ENCODE measurements at places on chromosomes 5 and 9.

DNA sequence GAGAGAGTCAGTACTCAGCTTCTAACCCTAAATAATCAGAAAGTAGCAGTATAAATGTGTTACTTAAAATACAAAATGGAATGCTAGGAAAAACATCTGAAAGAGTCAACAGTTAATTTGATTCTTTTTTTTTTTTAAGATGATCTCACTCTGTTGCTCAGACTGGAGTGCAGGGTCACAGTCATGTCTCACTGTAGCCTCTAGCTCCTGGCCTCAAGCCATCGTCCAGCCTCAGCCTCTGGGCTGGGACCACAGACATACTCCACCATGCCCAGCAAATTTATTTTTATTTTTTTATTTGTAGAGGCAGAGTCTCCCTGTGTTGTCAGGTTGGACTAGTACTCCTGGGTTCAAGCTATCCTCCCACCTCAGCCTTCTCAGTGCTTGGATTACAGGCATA is 424.9 kb downstream of the IRX2 start:
- no peak for DNase-seq

GRCh38 chr5:128538250-128539037 is 399 bp upstream of the FBN2 start:
- DNase-seq = peak; percentile 19

DNA sequence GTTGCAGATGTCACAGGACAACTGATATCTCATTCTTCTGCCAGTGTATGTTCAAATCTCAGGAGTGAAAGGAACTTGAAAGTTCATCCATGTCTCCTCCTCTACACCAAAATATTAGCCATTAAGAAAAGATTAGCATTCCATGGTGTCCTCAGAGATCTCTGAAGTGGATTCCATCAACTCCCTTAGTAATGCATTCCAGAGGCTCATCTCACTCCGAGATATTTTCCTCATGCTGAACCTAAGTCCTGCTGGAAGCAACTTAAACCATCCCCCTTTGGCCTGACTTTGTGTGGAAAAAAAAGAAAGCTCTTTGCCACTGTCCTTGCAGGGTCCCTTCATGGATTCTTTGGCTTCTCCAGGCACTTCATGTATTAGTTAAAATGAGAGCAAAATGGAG is 155.7 kb upstream of the ZNF462 start:
- no peak for DNase-seq

DNA sequence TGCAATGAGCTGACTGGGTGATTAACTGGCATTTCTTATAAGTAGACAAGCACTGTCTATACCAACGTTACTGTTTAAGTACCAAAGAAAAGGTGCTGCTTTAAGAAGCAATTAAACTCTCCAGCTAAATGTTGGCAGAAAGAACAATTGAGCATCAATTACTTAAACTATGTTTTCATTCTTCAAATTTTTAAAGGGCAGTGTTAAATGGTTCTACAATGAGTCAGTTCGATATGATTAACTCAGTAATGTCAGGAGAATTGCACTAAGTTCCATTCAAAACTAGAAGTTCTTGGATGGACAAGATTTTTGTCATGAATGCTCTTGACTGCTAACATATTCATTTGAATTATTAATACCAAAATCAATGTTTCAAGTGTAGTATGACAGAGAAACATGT is 593.7 kb downstream of the DNAH5 start:
- DNase-seq = no peak

- no peak for DNase-seq
Observed at GRCh38 chr9:108162664-108163063, 673.1 kb upstream of the KLF4 start.

GRCh38 chr5:59236448-59236847 is 653.6 kb downstream of the RAB3C start:
- no peak for DNase-seq

DNA sequence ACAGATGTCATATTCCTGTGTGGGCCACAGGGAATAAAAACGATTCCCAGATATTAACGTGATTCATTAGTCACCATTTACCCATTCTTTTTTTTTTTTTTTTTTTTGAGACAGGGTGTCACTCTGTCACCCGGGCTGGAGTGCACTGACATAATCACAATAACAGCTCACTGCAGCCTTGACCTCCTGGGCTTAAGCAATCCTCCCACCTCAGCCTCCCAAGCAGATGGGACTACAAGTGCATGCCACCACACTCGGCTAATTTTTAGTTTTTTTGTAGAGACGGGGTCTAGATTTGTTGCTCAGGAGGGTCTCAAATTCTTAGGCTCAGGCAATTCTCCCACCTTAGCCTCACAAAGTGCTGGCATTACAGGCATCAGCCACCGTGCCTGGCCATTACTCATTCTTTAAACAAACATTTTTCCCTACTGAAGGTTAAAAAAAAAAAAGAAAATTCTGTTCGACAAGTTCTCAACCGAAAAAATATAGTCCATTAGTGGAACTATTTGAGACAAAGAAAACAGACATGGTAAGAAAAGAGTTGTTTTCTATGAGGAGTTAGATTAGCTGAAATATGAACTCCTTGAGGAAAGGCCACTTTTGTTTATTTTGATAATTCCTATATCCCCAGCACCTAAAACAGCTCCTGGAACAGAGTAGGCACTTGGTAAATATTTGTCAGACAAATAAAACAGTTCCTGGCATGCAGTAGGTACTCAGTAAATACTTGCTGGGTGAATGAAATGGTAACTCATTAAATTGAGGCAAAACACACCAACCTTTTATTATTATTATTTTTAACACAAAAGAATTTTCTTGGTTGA is 32.1 kb upstream of the PDCL start:
- DNase-seq = no peak

GRCh38 chr5:111829701-111830100 is 72.7 kb upstream of the NREP start:
- no peak for DNase-seq

- DNase-seq = no peak
Observed at GRCh38 chr9:97993000-97993399, 9.9 kb downstream of the ANP32B start.

DNA sequence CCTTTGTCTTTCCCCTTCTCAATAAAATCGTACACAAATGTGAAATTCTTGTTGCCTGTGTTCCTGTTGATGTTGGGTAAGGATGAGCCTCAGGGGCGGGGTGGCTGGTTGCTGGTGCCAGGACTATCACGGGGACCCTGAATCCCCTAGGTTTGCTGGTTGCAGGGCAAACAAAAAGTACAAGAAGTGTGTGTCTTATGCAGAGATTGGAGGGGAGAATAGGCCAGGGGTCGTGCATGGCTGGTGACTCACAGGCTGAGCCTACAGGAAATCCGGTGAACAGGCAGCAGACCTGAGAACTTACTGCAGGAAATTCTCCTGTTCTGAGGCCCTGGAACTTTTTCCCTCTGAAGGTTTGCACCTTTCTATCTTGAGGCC is 5.5 kb downstream of the ANXA2R start:
- DNase-seq = no peak

- DNase-seq = peak; percentile 24
Observed at GRCh38 chr5:133688391-133688790, 76.0 kb upstream of the FSTL4 start.

DNA sequence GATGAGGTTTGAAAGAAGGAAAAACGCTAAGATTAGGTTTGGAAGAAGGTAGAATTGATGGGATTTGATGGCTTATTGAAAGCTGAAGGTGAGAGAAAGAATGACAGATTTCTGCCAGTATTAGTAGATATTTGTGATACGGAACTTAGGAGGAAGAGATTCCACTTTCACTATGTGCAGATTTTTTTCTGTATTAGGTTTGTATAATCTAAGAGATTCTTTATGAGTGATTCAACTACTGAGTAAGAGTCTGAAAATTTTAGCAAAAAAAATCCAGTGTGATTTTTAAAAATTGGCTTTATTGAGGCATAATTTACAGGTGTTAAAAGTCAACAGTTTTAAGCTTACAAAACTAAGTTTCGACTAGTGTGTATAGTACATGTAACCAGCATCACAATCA is 54.1 kb downstream of the AP3S1 start:
- DNase-seq = no peak

GRCh38 chr5:32150366-32150765 is 23.8 kb downstream of the GOLPH3 start:
- no peak for DNase-seq

DNA sequence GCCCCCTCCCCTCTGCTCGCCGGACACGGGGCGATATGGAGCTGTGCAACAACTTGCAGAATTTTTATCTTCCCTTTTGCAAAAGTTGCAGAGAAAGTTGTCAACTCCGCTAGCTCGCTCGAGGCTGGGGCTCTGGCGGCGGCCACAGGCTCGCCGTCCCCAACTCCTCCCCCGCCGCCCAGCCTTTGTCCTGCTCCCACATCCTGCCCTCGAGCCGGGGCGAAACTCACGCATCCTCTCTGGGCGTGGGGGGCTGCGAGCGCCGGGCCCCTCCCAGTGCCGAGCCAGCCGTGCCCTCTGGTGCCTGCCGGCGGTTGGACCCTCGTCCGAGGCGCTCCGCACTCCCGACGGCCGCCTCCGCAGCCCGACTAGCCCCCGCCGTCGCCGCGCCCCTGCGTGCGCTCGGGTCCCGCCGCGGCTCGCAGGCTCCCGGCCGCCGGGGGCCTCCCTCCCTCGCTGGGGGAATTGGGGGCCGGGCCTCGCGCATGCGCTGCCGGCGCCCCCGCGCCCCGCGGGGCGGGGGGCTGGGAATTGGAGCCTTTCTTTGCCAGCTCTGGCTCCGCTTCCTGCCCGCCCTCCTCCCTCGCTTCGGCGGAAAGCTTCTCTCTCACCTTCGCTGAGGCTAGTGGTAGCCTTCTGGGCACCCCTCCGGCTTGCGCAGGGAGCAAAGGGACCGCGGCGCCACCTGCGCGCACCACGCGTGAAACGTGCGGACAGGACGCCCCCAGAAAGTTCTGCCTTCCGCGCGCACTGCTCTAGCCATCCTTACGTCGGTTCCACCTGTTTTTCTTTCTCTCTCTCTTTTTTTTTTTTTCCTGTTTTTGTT is at the start of gene CCNJL:
TSS of gene CCNJL (minus strand) at position 431 of the 826 bp plus-strand sequence. CDS start 641 bp downstream, outside the sequence.
- peak; percentile 79 for DNase-seq

DNA sequence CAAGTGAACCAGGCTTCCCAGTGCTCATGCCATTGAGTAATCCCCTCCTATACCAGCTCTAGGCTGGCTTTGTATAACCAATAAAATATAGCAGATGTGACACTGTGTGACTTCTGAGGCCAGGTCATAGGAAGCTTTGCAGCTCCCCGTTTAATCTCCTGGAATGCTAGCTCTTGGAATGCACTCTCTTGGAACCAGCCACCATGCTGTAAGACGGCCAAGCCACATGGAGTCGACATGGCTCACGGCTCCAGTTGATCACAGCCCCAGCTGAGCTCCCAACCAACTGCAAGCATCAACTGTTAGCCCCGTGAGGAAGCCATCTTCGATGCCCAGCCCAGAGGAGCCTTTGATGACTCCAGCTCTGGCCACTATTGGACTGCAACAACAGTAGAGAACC is 74.5 kb downstream of the SH3TC2 start:
- no peak for DNase-seq

DNA sequence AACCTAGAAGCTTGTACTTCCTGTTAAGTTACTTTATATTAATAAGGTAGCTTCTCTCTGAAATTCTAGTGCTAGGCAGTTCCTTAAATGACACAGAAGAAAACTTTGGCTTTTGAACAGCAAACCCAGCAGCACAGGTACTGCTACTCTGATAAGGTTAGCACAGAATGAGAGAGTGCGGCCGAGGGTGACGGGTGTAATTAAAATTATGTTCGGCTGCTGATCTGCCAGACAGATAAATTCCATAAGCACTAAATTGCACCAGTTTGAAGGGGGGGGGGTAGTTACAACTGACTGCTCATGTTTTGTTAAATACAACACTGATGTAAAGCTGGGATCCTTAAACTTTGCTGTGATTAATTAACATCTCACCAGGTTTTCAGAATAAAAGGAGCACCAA is 475.1 kb downstream of the SPOCK1 start:
- no peak for DNase-seq

- DNase-seq = no peak
Observed at GRCh38 chr5:59503220-59503619, 390.3 kb downstream of the PDE4D start.

DNA sequence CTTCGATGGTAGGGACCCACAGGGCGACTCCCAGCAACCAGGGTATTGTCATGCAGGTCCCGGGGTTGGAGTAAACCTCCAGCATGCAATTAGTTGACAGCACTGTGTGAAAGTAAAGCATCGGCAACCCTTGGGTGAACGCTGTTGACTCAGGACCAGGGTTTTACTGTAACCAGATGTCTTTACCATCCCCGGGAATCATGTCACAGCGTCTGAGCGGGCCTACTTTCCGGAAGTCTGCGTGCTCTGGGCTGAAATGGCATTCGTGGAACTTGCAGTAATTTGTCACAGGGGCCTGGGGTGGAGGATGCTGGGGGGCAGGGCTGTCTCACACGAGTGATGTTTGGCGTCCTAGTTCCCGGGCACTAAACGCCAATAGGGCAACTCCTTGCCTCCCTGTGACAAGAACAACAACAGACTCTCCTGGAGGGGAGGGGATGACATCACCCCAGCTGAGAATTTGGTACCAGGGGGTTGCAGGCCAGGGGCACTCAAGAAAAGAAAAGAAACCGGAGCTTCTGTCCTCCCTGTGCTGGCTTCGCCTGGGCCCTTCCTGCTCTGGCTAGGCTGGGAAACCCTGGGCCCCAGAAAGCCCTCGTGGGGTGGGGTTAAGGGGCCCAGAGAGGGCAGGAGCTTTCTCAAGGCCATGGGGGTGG is 10.1 kb upstream of the UBAC1 start:
- no peak for DNase-seq

DNA sequence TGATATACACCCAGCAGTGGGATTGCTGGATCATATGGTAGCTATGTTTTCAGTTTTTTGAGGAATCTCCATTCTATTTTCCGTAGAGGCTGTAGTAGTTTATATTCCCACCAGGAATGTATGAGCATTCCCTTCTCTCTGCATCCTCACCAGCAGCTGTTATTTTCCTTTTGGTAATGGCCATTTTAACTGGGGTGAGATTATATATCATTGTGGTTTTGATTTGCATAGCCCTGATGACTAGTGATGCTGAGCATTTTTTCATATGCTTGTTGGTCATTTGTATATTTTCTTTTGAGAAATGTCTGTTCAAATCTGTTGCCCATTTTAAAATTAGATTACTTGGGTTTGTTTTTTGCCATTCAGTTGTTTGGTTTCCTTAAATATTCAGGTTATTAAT is 11.2 kb upstream of the PPIC start:
- DNase-seq = no peak

GRCh38 chr5:75044406-75044805 is 8.0 kb downstream of the GCNT4 start:
- DNase-seq = no peak

- no peak for DNase-seq
Observed at GRCh38 chr5:144092508-144092907, 78.0 kb downstream of the YIPF5 start.
